ENCODE measurements at places on chromosomes 12 and 14. TPM values are rescaled to one million over a fixed set of nuclear protein-coding genes. Genes with fewer than 3 reads are reported as not detected.

The DTX1 gene
- 44.6 TPM for polyA plus RNA-seq

The IFNG-AS1 gene
- not detected for polyA plus RNA-seq

The LAG3 gene
- 0.81 TPM for polyA plus RNA-seq

The TSHR gene
- 0.31 TPM for polyA plus RNA-seq

The OR6C2 gene
- polyA plus RNA-seq, result not detected

The TAS2R9 gene
- not detected for polyA plus RNA-seq

The WSCD2 gene
- 3.4 TPM for polyA plus RNA-seq

The LHX5 gene
- polyA plus RNA-seq, result 0.10 TPM
